ENCODE measurements at places on chromosomes 12 and 14.

- DNase-seq, result no peak
These were observed 441 bp downstream of the E2F7 start for GRCh38 chr12:77064896-77065360.

GRCh38 chr14:58298477-58299400 lies at the start of gene ARID4A:
TSS of gene ARID4A (plus strand) at chr14:58298555. CDS start at chr14:58299855, 1,300 bp downstream.
- no peak for DNase-seq

DNA sequence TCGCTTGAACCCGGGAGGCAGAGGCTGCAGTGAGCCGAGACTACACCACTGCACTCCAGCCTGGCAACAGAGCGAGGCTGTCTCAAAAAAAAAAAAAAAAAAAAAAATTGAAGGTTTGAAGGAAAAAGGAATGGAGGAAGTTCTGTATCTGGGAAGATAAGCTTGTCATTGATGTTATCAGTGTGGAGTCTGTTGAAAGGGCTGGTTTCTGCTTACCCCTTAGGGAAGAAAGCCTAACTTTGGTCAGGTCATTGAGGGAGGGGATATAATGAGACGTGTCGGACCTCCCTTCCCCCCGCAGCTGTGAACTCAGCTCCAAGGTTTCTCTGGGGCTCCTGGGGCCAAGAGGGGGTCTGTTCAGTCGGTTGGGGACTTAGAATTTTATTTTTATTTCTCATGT lies 16.4 kb downstream of the DAO start:
- DNase-seq, result no peak

DNA sequence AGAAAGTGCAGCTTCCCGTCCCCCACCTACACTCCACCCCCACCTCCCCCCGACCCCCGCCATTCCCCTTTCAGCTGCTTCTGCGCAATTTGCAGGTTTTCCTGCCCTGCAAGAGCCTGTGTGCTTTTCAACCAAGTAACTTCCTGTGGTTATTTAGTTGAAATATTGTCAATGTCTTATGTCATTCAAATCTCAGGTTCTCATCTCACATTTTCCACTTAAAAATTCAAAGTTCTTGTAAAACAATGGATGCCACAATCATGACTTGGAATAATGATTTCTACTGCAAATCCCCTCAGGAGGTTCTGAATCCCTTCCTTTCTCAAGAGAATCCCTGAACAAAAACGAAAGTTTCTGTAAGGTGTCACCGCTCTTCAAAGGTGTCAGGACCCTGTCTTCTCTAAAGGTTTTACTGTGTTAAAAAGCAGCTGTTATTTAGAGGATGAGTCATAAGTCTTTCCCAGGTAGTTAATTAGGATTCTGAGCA lies 31.6 kb downstream of the WBP11 start:
- no peak for DNase-seq

- no peak for DNase-seq
These were observed 44.5 kb downstream of the SLC38A6 start for GRCh38 chr14:61025251-61026223.

- no peak for DNase-seq
These were observed 38.0 kb upstream of the A2ML1 start for GRCh38 chr12:8784290-8784888.

GRCh38 chr12:62730649-62731048 lies 204.3 kb downstream of the PPM1H start:
- DNase-seq, result no peak

GRCh38 chr14:83425706-83426105 lies 1892.1 kb upstream of the SEL1L start:
- DNase-seq, result no peak

DNA sequence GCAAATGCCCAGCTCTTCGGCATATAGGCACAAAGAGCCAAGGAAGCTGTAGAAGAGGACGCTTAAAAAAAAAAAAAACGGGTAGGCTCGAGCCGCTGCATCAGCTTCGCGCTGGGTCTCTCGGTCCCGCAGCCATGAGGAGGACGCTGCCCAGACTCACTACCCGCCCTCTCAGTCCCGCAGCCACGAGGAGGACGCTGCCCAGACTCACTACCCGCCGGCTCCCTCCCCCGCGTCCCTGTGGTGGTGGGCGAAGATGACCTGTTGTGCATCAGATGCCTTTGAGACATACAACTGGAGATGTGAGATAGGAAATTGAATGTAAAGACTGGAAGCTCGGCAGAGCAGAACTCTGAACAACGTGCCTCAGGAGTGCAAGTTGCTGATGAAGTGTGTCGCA lies 11.4 kb upstream of the SPSB2 start:
- no peak for DNase-seq

All from cortex of kidney (tissue), 1 donor.